Hippocampal formation (tissue), 2 donors: ENCODE measurements at places on chromosomes 16 and 17.

DNA sequence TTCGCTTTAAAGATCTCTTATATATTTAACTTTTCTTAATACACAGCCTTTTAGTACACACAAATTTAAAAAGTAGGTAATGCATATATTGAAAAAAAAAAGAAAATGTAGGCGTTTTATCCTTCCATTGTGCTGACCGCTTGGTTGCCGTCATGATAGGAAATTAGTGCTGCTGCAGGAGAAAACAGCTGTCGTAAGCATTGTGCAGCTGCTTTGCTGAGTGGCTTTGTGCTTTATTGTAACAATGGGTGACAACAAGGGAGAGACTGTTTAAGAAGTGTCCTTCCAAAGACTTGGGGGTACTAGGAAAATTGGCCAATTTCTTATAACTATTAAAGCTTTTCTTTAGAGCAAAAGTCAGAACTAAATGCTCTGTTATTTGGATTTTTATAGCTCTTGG, 5.0 kb downstream of the HERPUD1 start:
- DNase-seq = no peak

DNA sequence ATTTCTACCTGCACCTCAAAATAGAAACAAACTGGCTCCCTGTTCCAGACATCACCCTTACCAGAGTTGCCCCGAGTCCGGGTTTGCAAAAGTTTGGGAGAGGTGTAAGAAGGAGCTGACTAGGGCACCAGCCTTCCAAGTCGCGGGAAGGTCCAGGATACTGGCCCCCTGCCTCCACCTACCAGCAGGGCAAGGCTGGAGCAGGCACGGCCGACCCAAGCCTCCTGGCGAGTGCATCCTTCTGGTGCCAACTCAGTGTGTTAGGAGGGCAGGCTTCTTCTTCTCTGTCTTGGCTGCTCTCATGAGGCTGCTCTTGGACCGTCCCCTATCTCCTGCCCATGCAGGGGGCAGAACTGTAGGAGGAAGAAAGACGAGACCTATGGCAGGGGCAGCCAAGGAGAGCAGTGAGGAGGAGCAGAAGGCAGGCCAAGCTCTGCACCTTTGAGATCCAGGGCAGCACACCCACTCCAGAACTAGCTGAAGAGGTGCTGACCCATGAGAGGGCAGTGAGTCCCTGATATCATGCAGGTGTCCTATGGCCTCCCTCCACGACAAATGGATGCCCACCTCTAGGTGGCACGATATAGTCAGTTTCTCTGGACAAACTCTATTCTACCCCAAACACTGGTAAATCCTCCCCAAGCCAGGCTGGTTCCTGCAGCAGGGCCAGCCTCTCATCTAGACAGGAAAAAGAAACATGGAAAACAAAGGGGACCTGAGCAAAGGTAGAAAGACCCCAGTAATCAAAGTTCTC, 54.4 kb downstream of the CYTH1 start:
- no peak for DNase-seq

DNA sequence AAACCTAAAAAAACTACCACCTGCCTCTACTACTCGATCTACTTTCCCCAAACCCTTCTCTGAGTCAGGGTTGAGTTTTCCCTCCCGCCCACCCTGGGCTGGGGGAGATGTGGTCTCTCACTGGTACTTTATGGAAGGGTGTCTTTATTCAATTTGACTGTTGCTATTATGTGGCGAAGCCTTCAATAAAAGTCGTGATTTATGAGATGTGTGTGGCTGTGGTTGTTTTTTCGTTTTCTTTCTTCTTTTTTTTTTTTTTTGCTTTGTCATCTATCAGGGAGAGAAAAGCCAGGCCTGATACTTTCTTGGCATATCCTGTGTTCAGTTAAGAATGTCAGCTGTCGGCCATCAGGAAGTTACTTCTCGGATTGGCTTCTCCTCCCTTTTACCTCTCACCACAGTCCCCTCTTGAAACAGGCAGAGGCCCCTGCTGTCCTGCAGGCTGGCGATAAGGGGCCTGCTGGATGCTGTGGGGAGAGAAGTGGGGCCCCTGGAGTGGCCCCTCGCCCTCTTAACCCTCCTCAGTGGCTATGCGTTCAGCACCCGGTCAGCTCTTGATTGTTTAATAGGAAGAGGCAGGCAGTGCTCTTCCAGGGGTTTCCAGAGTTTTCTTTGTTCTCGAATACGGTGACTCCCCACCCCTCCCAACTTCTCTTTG, 123.0 kb downstream of the MSI2 start:
- no peak for DNase-seq

DNA sequence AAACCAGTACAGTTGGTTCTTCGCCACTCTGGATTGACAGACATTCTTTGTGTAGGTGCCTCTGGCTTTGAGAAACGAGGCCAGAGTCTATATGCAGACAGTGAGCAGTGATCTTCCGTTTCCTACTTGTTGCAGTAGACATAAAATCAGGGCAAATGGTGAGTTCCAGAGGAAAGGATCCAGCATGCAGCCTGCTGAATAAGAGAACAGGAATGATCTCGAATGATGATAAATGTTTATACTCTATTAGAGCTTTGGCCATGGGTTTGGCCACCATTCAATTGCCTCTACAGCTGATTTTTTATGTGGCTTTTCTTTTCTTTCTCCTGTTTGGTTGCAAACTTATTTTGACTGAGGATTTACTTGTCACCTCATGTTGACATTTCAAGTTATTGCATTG, 286.7 kb downstream of the IRX3 start:
- no peak for DNase-seq

DNA sequence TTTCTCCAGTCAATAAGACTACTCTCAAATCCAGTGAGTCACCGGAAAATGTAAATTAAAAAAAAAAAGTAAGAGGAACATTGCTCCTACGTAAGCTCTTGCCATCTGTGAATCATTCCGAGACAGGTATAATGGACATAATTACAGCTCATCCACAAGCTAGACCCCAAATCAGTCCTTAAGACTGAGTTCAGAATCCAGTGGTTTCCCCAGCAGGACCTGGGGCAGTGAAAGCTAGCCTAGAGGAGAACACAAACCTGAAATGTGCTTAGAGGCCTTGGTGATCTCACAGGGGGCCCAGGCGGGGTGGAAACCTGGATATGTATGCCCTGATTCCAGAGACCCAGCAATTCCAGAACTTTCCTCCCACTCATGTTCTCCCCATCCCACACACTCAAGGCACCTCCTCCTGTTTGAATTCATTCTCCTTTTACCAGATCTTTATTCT, 132.0 kb downstream of the COPRS start:
- DNase-seq = no peak
